ENCODE measurements at places on chromosomes 11 and 22.

- no peak for DNase-seq
Observed at GRCh38 chr11:30006876-30007275, 10.0 kb downstream of the KCNA4 start.

DNA sequence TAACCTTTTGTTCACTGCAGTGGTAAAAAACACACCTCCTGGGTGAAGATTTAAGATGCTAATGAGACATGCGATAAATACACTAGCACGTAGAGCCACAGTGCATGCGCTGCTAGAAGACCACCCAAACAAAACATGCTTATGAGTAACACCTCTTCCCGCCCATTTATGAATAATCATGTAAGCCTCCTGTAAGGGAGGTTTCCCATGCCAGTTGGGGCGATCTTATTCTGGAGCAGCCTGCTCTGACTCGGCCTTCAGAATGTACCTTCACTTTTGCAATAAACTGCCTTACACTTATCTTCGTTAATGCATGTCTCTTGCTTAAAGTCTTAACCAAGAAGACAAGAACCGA is 18.1 kb upstream of the SCARF2 start:
- no peak for DNase-seq

- DNase-seq, result no peak
Observed at GRCh38 chr22:37633625-37634416, 5.6 kb upstream of the SH3BP1 start.

GRCh38 chr11:120228794-120229384 is 11.1 kb upstream of the POU2F3 start:
- DNase-seq, result no peak

DNA sequence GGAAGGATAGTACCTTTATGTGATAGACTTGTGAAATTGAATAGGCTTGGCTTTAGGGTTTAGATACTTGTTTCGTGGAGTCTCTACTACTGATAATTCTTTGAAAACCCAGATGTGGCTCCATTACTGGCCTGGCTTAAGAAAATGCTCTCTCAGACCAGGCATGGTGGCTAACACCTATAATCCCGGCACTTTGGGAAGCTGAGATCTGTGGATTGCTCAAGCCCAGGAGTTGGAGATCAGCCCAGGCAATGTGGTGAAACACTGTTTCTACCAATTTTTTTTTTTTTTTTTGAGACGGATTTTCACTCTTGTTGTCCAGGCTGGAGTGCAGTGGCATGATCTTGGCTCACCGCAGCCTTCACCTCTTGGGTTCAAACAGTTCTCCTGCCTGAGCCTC is 40.9 kb downstream of the ATG13 start:
- DNase-seq, result no peak

DNA sequence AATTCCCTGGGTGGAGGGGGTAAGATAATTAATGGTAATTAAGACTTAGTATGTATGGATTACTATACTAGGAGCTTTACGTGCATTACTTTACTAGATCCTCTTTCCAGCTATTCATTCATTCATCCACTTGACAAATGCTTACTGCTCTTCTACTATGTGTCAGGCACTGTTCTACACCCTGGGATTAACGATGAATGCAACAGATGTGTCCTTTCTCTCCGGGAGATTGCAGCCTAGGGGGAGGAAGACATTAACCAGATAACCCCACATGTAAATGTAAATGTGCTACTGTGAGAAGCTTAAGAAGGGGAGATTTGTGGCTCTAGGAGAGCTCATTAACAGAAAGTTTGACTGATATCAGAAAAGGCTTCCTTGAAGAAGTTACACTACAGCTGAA is 1.7 kb downstream of the ANKK1 start:
- DNase-seq, result no peak

GRCh38 chr22:20864186-20864908 is 5.5 kb downstream of the SNAP29 start:
- no peak for DNase-seq

DNA sequence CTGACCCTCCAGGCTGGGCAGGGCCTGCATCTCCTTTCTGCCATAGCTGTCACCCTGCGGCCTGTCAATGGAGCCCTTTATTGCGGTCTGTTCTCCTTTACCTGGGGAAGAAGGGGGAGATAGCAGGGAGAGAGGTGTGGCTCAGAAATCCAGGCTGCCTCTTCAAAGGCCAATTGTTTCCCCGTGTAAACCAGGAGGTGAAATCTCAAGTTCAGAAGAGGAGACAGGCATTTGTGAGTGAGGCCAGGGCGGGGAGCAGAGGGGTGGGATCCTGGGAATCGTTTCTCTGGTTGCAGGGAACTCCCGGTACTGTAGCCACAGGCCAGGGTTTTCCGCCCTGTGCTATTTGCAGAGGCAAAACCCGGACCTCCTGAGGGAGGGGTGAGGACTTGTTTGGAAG is 9.1 kb downstream of the DCPS start:
- DNase-seq, result no peak

DNA sequence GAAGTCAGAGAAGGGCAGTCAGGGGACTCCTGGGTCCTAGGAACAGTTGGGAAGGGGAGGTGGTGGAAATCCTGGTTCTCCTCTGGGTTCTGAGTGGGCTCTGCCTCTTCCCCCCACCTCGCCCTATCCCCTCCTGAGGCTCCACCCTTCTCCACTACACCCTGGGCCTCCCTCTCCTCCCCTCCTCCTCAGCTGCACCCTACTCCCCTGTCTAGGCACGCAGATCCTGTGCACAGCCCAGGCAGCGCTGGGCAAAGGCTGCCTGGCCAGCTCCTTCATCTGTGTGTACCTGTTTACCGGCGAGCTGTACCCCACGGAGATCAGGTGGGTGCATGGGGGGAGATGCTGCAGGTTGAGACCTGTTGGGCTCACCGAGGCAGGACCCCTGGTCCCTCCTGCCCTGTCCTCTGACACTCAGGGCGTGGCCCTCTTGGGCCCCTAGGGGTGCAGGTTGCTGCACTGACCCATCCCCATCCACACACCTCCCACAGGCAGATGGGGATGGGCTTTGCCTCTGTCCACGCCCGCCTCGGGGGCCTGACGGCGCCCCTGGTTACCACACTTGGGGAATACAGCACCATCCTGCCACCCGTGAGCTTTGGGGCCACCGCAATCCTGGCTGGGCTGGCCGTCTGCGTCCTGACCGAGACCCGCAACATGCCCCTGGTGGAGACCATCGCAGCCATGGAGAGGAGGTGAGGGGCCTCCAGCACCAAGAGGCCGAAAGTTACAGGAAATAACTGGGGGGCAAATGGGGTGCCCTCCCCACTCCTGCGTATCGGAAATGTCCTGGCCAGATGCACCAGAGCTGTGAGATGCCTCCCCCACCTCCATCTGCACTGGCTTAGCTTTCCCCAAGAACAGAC is 25.3 kb upstream of the POLA2 start:
- no peak for DNase-seq

- no peak for DNase-seq
Observed at GRCh38 chr11:8640267-8640906, 42.1 kb downstream of the TRIM66 start.

- peak; percentile 20 for DNase-seq
Observed at GRCh38 chr22:17237038-17237668, 17.9 kb upstream of the ADA2 start.

DNA sequence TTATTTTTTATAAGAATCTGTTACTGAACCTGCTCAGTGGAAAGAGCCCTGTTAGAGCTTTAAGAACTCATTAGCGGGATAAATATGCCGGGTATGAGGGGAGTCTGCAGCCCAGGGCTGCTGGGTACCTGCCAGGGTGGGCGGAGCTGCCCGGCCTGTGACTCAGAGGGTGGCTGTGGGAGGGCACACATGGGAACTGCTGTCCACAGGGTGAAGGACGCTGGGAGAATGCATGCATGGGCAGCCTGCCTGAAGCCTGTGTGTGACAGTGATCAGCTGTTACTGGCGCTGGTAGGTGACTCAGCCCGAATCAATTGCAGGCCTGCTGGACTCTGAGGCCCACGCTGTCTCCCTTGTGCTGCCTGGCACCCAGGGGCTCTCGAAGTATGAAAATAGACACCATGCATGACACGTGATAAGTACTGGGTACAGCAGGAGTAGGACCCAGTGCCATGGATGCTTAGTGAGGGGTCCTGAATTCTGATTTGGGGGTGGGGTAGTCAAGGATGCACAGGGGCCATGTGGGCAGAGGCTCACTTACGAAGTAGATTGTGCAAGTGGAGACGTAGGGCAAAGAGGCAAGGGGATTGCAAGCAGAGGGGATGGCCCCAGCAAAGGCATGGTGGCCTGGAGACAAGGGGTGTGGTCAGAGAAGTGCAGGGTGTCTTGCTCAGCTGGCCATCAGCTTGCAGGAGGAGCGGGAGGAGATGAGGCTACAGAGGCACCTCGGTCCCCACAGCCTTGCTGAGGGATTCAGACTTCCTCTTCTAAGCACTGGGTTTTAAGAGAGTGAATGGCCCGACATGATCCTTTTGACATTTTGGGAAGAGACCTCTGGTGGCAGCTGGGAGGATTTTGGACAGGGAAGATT is 36.5 kb downstream of the GRIK4 start:
- peak; percentile 94 for DNase-seq

DNA sequence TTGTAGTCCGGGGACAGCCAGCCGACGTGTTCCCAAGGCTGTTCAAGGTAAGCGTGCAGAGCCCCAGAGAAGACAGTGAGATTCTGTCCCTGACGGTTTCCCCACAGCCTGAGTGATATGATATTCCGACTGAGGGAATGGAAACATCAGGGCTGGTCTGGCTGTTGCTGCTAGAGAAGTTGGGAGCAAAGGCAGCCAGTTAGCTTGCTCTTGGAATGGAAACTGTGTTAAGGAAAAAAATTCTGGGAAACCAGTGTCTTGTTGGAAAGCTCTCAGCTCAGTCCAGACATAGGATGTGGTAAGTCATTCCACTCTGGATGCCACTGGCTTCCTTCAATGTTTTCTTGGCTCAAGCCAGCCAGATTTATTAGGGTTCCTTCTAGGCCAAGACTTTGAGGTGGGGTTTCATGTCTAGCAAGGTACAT is 8.8 kb downstream of the CRY2 start:
- no peak for DNase-seq

GRCh38 chr11:99325847-99326246 is 305.1 kb downstream of the CNTN5 start:
- DNase-seq, result peak; percentile 72

DNA sequence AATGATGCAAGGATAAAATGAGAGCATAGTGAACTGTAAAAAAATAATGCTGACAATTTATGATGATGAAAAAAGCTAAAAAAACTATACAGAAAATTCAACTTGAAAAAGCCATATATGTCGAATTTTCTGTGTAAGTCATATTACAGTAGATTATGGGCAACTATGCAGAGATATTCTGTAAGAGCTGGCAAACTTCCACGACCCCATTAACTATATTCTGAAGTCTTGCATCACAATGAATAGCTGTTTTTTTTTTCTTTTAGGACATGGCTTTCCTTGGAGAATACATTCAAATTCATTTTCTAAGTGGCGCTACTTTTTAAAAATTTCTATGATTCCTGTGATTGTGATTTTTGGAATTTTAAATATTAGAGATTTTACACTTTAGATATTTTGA is 18.4 kb downstream of the PSMD13 start:
- no peak for DNase-seq

GRCh38 chr11:81444297-81444696 is 1289.4 kb downstream of the FAM181B start:
- no peak for DNase-seq

DNA sequence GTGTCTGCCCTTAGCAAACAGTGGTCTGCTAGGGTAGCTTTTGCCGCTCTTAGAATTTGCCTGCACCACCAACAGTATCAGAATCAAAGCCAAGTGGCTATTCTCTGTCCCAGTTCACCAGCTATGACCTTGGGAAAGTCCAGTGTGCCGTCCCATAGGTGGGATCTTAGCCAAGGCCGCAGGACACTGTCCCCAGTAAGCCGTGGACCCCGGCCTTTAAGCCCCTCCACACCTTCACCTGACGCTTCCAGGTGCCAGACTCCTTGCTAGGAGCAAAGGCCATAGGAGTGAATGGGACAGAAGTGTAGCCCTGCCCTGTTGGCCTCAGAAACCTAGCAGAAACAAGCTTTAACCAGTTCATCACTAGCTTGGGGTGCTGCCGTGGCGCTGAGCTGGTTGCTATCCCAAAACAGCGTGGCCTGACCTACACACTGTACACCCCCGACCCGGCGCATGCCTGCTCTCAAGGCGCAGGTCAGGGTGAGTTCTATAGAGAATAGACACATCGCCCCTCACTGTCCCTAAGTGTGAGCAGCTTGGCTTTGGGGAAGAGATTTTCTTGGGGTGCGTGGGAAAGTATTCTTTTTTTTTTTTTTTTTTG is 4.5 kb downstream of the FADD start:
- no peak for DNase-seq

DNA sequence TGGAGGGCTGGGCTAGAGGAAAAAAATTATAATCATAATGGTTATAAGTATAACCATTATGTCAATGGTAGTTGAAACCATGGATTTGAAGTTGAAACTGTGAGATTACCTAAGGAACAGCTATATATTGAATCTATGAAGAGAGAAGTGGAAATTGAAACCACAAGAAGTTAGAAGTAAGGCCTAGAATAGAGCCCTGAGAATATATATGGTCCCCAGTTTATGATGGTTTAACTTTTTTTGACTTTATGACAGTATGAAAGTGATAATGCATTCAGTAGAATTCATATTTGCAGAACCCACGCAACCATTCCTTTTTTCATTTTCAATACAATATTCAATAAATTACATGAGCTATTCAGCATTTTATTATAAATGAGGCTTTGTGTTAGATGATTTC is 15.0 kb downstream of the AASDHPPT start:
- DNase-seq, result no peak

DNA sequence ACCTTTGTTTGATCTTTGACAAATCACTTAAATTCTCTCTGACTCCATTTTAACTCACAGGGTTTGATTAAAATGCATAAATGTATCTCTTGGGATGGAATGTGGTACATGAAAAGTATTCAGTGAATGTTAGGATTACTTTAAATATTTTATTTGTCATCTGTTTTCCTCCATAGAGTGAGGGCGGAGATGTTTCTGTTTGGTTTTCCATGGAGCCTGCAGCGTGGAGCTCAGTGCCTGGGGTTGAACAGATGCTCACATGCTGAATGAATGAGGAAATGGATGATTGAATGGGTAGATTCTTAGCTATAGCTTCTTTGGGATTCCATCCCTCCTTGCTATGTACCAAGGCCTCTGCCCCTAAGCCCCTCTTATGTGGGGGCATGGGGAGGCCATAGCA is 10.0 kb downstream of the TSPAN18 start:
- no peak for DNase-seq

All from HTR-8/SVneo (cell line).